ENCODE measurements at places on chromosomes 12 and 14.

GRCh38 chr12:5375547-5376295, 56.2 kb upstream of the NTF3 start:
- DNase-seq, result no peak

DNA sequence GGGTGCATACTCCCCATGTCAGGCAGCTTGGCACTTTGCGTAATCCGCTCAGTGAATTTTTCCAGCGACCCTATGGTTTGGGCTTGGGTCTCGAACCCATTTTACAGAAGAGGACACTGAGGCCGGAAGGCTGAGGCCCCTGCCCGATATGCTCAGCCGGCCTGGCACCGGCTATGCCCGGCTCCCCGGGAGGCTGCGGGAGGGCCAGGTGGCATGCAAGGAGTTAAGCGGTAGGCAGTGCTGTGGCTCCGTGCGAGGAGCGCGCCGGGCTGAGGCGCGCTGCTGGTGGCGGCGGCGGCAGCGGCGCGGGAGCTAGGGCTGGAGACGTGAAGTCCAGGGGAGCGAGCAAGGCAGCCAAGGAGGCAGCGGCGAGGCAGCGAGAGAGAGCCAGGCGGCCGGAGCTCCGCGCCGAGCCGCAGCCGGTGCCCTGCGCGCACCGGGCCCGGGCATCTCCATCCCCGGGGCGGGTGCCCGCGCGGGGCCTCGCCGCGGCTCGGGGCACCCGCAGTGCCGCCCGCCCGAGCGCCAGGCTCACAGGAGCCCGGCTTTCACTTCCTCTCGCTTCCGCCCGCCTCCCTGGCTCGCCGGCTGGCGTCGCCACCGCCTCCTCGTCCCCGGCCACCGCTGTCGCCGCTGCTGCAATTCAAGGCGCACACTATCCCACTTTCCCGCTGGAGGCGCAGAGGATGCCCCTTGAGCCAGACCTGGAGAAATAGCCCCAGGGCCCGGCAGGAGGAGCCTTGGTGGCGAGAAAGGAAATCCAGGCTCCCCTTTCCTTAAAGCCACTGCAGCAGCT, at the start of gene WSCD2:
Gene WSCD2, plus strand, starts transcription at position 272 of the 796 bp plus-strand sequence. CDS start 66,545 bp downstream, outside the sequence.
- peak; percentile 78 for DNase-seq

DNA sequence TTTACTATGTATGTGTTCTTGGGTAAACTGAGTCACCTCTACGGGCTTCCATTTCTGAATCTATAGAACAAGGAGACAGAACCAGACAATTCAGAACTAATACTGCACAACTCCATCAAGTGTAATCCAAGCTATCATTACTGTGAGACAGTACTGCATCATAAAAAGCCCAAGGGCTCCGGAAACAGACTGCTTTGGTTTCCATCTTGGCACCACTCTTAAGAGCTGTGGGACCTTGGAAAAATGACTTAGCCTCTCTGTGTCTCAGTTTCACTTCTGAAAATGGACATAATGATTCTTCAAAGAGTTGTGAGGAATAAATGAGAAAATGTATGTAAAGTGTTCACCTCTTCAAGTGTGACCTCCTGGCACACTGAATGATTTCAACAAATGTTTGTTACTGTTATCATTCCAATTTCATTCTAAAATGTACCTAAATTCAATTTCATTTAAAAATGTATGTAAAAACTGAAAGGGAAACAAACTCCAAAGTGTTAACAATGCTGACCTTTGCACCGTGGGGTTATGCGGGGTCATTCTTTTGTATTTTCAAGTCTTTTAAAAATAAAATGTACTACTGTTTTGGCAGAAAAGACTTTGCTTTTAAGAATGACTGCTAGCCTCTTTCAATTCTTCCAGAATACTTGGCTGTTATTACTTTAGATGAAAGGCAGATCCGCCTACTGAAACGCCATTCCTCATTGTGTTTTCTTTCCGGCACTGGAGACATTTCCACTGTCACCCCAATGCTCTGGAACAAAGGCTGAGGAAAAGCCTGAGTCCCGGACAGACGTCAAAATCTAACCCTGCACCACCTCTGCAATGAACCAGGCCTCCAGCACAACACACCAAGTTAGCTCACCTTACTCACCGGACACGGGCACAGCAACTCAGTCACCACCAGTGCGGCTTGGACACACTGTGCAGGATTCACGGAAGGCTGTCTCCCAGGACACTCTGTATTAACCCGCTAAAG, 62.8 kb downstream of the TMCC3 start:
- no peak for DNase-seq

DNA sequence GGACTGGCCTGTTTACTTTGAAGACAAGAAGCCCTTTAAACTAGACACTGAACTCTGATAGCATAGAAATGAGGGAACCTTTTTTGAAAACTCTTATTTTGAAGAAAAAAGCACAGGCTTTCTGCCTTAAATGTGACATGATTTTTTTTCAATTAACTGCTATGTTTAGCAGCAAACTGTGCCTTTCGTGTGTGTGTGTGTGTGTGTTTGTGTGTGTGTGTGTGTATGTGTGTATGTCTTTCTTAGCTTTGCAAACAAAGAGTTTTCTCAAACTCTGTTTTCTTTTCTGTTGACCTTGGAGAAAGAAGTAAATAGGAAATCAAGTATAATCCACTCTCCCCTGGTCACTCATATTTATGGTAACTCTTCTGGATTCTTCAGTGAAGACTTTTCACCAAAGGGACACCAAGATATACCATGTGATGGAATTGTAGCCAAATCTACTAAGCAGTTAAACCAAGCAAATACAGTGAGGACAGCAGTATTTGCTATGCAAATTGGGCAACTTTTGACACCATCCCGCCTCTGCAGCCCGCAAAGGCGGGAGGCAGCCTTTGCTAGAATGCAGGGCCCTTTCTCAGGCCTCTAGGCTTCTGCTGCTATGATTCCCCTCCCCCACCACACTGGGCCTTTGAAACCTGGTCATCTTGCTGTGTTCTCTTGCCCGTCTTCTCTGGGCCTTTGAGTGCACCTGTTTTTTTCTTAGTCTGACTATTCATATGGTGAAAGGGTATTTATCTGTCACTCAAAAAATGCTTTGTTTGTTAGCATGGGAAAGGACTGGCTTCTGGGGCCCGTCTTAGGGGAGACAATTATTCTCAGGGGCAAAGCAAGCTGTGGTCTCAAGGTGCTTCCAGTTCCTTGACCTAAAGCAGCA, 107.9 kb downstream of the MYRFL start:
- peak; percentile 64 for DNase-seq

- DNase-seq, result no peak
These were observed 58.6 kb downstream of the MON2 start for GRCh38 chr12:62525271-62525670.

DNA sequence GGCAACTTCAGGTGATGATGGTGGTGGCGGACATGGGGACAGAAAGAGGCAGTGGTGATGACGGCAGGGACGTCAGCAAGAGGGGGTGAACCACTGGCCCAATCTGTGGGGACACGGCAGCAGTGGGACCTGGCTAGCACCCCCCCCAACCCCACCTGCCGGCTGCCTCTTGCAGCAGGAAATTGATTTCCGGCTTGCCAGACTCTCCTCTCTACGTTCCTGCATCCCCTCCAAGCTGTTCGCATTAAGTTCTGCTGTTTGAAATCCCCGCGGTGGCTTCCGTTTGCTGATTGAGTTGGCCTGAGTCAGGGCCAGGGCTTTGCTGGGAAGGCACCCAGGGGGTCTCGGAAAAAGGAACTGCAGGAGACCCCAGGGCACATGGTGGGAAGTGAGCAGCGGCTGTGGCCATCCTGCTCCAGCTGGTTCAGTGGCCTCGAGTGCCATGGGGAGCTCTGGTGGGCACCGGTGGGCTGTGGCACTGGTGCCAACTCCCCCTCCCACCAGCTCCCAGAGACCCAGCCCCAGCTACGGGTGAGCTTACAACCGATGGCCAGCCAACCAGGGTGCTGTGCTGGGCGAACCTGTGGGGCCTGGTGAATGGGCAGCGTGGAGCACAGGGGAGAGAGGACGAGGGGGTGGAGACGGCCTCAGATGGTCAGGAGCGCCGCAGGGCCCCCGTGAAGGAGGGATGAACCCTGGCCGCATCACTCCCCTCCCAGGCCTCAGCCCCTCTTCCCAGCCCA, 14.6 kb upstream of the NUDT14 start:
- DNase-seq, result no peak

GRCh38 chr12:132593938-132594358, 16.4 kb downstream of the LRCOL1 start:
- peak; percentile 91 for DNase-seq

DNA sequence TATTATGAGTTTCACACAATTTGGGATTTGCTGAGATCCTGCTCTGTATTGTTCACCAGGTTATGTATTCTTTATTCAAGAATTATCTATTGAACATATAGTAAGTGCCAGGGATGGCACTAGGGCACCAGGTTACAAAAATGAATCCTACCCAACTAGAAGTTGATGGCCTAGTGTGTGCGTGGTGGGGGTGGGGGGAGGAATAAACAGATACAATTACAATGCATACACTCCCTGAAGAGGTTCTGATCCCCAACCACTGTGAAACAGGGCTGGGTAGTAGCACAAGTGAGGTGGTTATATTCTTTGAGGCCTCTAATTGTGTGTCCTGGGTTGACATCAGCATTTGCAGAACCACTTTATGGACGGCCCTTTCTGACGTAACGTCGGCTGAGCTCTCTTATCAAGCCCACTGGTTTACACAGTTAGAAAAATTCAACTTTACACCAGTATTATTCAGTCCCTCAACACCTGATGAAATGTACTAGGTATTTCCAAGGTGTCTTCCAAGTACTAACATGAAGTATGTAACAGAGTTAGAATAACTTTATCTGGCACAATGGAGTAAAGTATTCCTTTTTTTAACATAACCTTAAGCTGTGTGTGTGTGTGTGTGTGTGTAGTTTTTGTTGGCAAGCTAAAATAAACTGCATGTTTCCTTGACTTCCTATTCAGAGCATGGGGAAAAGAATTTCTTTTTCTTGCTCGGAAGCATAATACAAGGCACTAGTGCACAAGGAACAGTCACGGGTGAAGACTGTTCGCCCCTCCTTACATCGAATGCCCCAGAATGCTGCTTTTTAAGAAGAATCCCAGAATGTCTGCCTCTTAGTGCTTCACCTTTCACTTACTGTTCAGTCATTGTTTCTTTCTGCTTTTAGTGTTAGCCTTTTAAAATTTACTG, 8.1 kb upstream of the GLRX5 start:
- no peak for DNase-seq

- peak; percentile 60 for DNase-seq
These were observed 1.2 kb upstream of the WSB2 start for GRCh38 chr12:118061873-118062843.

GRCh38 chr12:17971850-17972249, 118.1 kb downstream of the RERGL start:
- no peak for DNase-seq

DNA sequence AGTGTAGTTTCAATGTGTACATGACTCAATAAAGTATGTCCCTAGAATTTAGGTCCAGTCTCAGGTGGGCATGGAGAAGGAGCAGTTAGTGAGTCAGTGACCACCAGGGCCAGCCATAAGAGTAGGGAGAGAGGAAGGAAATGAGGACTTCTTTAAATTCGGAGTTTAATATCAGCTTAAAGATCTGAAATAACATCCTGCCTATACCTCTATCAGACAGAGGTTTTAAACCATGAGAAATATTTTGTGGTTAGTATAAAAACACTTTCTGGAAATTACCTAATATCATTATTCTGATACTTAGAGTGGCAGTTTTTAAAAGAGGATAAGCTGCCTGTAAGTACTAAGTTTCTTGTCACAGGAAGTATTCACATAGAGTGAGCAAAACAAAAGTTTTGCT, 61.7 kb upstream of the ST8SIA1 start:
- no peak for DNase-seq

GRCh38 chr14:64958743-64959142, 13.4 kb downstream of the RAB15 start:
- DNase-seq, result no peak

DNA sequence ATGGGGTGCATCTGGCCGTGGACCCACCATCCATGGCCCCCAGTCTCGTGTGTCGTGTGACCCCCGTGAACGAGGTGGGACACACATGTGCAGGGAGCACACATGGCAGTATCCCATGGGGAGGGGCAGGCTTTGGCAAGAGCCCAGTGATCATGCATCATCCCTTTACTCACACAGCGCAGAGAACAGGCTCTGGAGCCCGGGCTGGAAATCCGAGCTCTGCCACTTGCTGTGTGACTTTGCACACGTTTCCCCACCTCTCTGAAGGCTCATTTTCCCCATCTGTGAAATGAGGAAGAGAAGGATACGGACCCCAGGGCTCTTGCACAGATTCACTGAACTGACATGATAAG, 119.9 kb downstream of the PHETA1 start:
- DNase-seq, result no peak

GRCh38 chr12:80912901-80913770, 24.6 kb downstream of the LIN7A start:
- no peak for DNase-seq

GRCh38 chr14:40599725-40600124, 1007.0 kb upstream of the LRFN5 start:
- DNase-seq, result no peak

- DNase-seq, result no peak
These were observed 54.5 kb downstream of the CRACR2A start for GRCh38 chr12:3698218-3698974.
